ENCODE measurements at places on chromosomes 3 and 15.

DNA sequence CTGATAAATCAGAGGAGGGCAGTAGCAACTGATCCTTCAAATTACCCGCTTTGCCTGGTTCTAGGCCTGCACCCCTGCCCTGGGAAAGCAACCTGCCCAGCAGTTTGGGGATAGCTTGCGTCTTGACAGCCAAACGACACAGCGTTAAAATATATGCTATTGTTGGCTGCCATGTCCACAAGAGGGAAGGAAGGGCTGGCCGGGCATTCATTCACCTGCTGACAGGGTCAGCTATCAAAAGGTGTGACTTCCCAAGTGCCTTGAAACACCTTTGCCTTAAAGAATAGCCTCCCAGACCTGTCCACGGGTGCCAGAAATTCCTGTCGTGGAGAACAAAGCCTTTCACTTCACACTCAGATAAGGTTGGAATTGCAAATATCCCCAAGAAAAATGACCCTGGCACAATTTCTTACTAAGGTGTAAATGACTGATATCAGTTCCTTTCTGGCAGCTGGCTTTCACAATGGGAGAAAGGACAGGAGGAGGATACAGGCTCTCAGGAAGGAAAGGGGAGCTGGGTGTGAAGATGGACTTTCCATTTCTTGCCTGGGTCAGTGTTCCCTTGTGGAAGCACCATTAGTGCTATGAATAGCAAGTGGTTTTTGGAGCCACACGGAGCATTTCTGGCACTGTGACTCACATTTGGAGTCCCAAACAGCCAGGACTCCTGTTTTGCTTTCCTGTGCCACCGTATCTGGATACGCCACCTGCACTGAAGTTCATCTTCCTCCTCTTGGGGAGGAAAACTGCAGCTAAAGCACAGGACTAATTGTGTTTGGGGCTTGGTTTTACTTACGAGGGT is 19.2 kb downstream of the ALDH1A3 start:
- DNase-seq = no peak

- DNase-seq = no peak
Observed at GRCh38 chr15:93614386-93615104, 525.5 kb upstream of the RGMA start.

- DNase-seq = no peak
Observed at GRCh38 chr3:171480526-171480925, 20.3 kb upstream of the TNIK start.

GRCh38 chr3:64493149-64493548 is 194.7 kb downstream of the ADAMTS9 start:
- DNase-seq = no peak

DNA sequence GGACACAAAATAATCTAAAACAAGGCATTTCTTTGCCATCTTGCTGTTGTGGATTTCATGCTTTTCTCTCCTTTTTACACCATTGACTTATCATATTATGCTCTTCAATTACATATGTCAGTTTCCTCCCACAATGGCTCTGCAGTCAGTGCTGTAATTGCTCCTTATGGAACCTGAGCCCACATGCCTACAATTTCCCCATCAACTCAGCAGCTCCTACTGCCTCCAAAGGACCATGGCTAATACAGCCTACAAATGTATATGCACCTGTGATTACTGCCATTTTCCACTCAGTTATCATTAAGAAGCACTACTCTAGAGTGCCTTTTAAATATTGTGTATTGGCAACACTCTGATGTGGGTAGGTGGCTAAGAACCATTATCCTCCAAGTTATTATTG is 30.8 kb downstream of the RTP4 start:
- DNase-seq = no peak

DNA sequence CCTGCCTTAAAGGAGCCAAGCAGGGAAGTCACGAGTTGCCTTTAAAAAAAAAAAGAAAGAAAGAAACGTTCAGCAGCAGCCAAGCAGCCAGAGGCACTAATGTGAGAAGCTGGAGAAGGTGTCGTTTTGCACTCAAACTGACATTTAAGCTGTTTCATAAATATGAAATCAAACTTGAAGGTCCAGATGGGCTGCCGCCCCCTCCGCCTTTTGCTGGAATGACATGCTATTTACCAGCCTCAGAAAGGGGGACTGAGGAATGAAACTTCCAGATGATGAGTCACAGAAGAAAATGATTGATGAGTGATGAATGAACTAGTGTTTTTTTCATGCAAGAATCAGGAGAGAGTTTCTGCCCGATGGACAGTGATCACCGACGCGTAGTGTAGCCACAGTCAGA is 396.8 kb downstream of the IGSF11 start:
- no peak for DNase-seq

DNA sequence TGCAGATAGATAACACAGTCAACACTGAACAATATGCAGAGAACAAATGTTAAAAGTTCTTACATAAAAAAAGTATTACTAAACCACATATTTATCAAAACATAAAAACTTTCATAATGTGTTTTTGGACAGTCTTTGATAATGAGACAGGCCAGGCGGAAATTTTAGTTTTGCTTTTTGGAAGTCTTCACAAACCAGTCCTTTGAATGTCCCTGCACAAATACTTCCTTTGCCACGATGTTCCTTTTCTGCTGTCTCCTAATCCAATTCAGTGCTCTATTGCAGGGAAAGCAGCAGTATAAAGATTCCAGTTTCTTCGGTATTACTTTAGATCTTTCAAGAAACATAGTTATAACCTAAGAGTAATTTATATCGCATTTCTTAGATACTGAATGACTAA is 135.9 kb downstream of the TBL1XR1 start:
- no peak for DNase-seq

DNA sequence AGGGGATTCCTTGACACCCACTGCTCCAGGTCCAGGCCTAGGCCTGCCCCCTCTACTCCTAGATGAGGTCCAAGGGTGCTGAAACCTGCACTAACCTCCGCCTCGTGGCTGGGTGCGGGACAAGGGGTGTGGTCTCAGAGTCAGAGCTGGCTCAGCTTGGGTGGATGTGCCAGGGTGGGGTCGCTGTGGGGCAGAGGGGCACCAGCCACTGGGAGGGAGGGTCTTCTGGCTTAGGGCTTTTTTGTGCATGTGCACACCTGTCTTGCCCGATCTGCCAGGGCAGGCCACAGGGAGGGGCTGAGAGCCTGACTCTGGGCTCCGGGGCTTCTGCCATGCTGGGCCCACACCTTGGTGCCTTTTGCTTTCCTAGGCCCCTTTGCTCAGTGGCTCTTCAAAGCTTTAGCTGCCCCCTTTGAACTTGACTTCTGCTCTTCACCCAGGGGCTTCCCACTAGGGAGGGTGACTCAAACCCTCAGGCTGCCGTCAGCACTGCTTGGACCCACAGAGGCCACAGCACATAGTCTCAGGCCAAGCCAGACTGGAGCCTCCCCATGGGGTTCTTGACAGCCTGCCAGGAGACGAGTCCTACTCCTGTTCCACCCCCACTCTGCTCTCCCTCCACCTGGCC is 73.0 kb downstream of the KLF13 start:
- no peak for DNase-seq

DNA sequence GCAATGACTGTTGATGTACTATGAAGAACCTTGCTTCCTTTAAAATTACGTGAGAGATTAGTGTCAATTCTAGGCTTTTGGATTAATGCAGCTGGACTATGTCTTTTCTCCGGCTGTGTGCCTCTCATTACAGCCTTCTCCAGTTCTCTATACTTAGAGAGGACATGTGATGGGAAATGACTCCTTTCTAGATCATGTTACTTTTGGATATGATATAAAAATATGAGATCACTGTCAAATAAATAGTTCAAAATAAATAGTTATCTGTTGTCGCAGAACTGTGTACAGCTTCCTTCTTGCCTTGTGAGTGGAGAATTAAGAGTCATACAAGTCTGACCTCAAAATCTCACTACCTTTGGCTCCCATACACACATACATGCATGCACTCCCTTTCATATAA is 592.4 kb downstream of the DIPK2A start:
- DNase-seq = no peak

DNA sequence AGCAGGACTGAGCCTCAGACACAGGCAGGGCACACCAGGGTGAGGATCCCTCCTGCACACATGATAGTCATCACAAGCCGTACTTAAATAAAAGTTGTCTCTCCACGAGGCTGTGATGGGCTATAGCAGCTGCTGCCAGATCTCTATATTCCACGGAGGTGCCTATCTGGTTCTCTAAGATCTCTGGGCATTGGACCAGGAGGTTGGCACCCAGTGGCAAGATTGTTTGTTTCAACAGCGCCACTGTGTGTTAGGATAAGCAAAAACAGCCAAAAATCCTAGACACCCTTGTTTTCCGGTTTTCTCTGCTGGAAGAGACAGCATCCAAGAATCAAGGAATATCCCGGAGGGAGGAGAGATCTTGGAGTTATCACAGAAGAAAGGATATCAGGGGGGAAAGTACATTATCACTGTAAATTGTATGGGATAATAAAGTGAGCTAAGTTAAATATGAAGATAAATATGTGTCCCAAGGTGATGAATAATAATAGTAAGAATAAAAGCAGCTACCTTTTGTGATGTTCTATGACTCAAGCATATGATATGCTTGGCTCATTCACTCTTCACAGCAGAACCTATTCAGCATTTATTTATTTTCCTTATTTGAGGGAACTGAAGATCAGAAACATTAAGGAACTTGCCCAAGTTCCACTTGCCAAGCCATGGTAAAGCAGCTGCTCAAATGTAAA is 90.6 kb upstream of the AKAP13 start:
- no peak for DNase-seq

- DNase-seq = no peak
Observed at GRCh38 chr3:34449305-34449704, 650.9 kb downstream of the PDCD6IP start.

- DNase-seq = no peak
Observed at GRCh38 chr15:56286213-56286612, 42.5 kb upstream of the RFX7 start.

GRCh38 chr15:74388363-74388951 is 21.0 kb upstream of the CYP11A1 start:
- no peak for DNase-seq

GRCh38 chr15:33051528-33051927 is 143.0 kb downstream of the FMN1 start:
- no peak for DNase-seq
